ENCODE measurements at places on chromosomes 11 and 22.

DNA sequence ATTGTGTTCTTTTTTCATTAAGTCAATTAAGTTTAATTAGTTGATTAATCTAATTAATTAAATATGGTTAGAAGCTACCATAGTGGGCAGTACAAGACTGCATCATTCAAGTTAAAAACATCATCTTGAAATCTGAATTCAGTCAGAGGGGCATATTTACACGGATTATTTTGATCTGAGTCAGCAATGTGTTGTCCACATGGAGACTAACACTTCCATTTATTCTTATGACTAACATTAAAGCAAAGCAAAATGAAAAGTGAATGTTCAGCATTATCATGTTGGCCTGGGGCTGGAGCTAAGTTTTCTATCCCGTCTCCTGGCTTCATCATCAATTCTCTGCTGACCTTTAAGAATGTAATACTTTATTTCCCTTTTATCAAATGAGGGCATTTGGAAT is 17.3 kb downstream of the FLI1 start:
- no peak for DNase-seq

- DNase-seq: no peak
These were observed 1.6 kb downstream of the RTCB start for GRCh38 chr22:32410459-32410858.

DNA sequence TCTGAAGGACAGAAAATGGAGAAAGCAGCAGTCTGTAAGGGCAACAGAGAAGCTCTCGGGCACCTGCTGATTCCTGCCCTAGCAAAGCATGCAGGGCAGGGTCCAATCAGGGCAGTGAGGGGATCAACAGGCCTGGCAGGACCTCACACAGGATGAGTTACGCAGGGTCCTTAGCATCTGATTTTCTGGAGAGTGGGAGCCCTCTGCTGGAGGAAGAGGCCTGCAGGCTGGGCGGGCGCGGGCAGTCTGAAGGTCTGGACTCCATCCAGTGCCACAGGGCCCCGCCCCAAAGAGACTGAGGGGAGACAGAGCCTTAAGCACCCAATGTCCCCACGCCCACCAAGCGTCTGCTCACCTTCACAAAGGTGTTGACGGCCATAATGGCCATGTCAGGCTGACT is 28.9 kb downstream of the AP1B1 start:
- no peak for DNase-seq

GRCh38 chr11:9905960-9906791 is 242.3 kb downstream of the SWAP70 start:
- DNase-seq: no peak

GRCh38 chr11:134578807-134579723 is 167.0 kb upstream of the B3GAT1 start:
- no peak for DNase-seq

DNA sequence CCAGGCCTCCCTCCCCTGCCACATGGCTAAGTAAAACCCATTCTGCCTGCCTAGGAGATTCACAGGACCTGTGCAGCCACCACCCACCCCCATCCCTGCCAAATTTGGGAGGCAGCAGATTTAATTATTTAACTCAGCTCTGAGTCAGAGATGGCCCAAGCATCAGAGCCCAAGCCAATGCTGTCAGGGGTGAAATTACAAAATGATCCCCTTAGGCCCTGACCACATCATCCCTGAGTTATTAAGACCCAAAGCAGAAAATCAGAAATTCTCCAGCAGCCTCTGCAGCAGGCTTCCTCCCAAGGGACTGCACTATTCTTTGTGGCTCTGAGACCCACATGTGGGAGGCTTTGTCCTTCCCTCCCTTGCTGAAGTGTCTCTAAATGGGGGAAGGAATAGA is 52.8 kb upstream of the RRAS2 start:
- DNase-seq: no peak

- no peak for DNase-seq
These were observed 417.3 kb downstream of the SHANK2 start for GRCh38 chr11:70834984-70835560.

GRCh38 chr11:59261150-59261549 is 48.4 kb upstream of the MPEG1 start:
- DNase-seq: no peak

DNA sequence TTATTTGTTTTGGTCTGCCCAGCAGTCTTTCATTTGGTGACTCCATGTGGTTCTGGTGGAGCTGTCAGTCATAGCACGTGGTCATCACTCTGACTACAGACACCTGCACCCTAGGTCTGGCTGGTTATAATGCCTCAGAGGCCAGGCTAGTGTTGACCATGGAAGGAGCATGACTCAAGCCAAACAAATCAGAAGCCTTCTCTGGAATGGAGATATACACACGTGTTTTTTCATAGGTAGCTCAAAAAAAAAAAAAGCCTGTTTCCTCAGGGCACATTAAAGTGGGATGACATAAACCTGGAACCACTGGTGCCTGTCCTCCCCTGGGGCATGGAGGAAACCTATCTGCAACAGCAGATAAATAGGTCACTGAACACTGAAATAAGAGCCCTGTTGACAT is 8.1 kb upstream of the PLAAT3 start:
- no peak for DNase-seq

GRCh38 chr22:45478108-45478771 is 24.4 kb upstream of the FBLN1 start:
- DNase-seq: no peak

- peak; percentile 85 for DNase-seq
These were observed 3.6 kb downstream of the FIBP start for GRCh38 chr11:65884716-65885092.

DNA sequence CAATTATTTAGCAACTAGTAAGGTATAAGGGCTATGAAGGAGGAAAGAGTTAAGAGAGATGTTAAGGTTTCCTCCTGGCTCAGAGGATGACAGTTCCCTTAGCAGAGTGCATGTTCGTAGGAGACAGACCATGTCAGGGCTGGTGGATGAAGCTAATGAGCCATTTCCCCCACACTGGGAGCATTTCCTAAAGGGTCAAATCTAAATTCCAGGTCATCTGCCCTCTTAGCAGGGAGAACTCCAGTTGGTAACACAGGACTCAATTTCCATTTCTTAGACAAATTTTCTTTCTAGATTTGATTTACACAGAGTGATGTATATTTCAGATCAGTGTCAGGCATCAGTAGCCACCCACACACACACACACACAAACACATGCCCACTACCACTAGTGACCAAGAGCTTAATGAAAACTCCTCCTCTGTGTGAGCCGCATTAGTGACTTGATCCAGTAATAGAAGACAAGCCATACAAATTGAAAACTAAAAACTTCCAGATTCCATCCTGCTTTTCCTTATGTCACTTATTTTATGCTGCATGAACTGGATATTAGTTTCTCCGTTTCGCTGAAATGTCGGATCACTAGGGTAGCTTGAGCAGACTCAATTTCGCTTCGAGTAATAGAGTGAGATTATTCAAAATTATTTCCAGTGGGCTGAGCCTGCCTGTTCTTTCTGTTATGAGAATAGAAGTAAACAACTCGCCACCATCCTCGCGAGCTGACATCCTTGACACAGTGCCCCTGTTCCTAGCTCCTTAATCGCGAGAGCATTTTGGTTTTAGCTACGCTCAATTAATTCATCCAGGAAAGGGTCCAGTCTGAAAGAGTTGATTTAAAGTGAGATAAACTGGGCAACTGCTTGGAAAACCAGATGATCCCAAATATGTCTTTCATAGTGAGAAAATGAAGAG is 582.6 kb downstream of the SOX6 start:
- no peak for DNase-seq

GRCh38 chr11:115267238-115267781 is 236.9 kb downstream of the CADM1 start:
- DNase-seq: no peak

DNA sequence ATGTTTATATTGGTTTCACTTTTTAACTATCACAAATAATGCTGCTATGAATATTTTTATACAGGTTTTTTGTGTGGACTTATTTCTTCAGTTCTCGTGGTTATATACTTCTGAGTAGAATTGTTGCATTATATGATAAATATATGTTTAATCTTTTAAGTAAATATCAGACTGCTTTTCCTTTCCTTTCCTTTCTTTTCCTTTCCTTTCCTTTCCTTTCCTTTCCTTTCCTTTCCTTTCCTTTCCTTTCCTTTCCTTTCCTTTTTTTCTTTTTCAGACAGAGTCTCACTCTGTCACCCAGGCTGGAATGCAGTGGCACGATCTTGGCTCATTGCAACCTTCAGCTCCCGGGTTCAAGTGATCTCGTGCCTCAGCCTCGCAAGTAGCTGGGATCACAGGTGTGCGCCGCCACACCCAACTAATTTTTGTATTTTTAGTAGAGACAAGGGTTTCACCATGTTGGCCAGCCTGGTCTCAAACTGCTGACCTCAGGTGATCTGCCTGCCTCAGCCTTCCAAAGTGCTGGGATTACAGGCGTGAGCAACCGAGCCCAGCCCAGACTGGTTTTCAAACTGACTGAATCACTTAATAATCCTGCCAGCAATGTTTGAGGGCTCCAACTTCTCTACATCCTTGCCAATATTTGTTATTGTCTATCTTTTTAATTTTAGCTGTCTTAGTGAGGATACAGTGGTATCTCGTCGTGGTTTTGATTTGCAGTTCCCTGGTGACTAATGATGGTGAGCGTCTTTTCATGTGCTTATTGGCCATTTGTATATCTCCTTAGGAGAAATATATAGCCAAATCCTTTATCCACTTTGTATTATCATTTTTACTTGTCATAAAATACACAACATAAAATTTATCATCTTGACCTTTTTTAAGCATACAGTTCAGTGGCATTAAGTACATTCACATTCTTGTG is 21.9 kb downstream of the HTR3B start:
- no peak for DNase-seq

GRCh38 chr11:63667995-63668795 is 3.0 kb downstream of the ATL3 start:
- DNase-seq: no peak
